Aorta (tissue), 5 donors: ENCODE measurements at places on chromosomes 2 and 18. TPM values are rescaled to one million over a fixed set of nuclear protein-coding genes. Genes with fewer than 3 reads are reported as not detected.

The OTX1 gene
- not detected for total RNA-seq

The TSPYL6 gene
- total RNA-seq = not detected

The UGT1A4 gene
- not detected for total RNA-seq

The KIAA2012 gene
- not detected for total RNA-seq

- DNase-seq = no peak
- H3K4me1 ChIP-seq = no peaks in the 10 kb centered on the region
- H3K4me3 ChIP-seq = no peak overlapping the region
Measured at GRCh38 chr2:109020217-109020637, 31.2 kb upstream of the EDAR start.

DNA sequence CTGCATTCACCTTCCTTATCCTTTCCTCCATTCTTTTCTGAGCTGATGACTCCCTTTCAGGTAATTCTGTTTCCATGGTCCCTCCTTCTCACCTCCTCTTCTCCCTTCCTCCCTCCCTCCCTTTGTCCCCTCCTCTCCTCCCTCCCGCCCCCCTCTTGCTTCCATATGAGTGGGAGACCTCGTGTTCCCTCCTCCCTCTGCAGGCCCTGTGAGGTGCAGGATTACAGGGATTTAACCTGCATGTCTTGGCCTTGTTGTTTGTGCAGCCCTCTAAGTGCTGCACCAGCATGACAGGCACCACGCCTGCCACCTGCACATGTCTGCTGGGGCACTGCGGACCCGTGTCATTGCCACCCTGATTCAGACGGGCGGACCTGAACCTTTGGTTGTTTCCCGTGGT, 103.1 kb downstream of the SNTG2 start:
- no peak for DNase-seq
- no peak overlapping the region for H3K4me3 ChIP-seq
- no peaks in the 10 kb centered on the region for H3K36me3 ChIP-seq

GRCh38 chr2:43011158-43011491, 215.3 kb downstream of the ZFP36L2 start:
- no peaks in the 10 kb centered on the region for H3K4me1 ChIP-seq
- no peaks in the 10 kb centered on the region for H3K36me3 ChIP-seq
- no peak overlapping the region for H3K27ac ChIP-seq
- DNase-seq = no peak

DNA sequence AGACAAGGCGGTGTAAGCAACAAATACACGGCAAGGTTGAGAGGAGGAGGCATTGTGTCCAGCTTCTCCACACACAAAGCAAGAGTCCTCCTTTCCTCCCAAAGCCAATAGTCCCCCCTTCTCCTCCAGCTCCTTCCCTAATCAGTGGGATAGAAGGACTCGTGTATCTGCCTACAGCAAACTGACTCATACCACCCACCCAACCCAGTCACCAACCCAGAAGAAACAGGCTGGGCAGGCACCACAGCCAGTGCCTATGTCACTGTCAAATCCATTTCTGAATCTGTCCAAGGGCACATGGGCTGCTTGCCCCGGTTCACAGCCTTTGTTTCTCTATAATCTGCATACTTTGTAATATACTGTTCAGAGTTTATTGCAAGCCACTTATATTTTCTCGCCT, 19.2 kb upstream of the NMS start:
- no peaks in the 10 kb centered on the region for H3K36me3 ChIP-seq
- no peak overlapping the region for H3K27ac ChIP-seq
- H3K4me1 ChIP-seq = no peaks in the 10 kb centered on the region
- H3K4me3 ChIP-seq = no peak overlapping the region

- no peaks in the 10 kb centered on the region for H3K4me1 ChIP-seq
- H3K27me3 ChIP-seq = no peaks in the 10 kb centered on the region
- no peak overlapping the region for H3K4me3 ChIP-seq
- DNase-seq = no peak
Measured at GRCh38 chr2:63614983-63615945, 26.5 kb downstream of the MDH1 start.
